ENCODE measurements at places on chromosomes 13 and 19. TPM values are rescaled to one million over a fixed set of nuclear protein-coding genes. Genes with fewer than 3 reads are reported as not detected.

DNA sequence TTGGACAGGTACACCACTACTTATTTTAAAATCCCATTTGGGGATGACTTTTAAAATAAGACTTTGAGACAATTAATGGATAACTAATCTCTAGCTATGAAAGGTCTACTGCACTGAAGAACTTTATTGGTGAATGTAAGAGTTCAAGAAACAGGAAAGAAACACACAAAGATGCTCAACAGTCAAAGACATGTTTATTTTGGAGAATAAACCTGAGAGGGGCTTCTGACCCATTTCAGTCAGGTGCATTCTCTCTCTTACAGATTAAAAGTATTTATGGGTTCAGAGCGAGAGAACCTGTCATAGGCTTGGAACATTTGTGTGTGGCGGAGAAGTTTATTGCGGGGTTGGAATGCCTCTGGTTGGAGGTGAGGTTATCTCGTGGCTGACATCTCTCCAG is 94.3 kb upstream of the USP29 start:
- no peak for DNase-seq
- H3K27ac ChIP-seq: no peak overlapping the region
- no peaks in the 10 kb centered on the region for H3K27me3 ChIP-seq
- no peaks in the 10 kb centered on the region for H3K4me1 ChIP-seq
- H3K36me3 ChIP-seq: no peaks in the 10 kb centered on the region
- no peak overlapping the region for H3K4me3 ChIP-seq

DNA sequence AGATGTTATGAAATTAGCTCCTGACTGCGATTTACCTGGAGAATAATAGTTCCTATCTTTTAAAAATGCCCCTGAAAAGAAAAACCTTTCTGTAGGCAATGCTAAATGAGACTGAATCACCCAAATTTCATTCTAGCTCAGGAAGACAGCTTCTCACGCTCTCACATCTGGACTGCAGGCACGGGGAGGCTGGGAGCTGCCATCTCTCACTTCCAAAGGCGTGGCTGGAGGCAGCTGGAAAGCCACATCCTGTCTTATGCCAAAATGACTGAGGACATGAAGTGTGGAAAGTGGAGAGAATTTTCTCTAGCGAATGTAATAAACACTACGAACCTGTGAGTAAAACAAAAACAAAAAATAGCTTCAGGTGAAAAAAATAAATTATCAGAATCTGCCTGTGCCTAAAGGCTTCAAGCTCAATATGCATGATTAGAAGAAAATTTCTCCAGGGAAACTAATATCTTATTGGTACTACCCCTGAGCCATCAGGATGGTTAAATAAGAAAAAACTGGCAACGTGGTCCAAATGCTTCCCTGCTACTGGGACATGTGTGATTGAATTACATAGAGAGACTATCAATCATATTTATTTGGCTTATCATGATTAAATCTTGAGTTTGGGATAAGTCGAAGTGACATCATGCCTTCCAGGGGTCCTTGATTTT is 58.1 kb upstream of the UBL3 start:
- H3K27me3 ChIP-seq: no peaks in the 10 kb centered on the region
- no peak overlapping the region for H3K27ac ChIP-seq
- peaks cover 18% of the 10 kb centered on the region for H3K4me1 ChIP-seq
- no peaks in the 10 kb centered on the region for H3K36me3 ChIP-seq
- no peak for DNase-seq

GRCh38 chr13:113622791-113623490 is 35.1 kb downstream of the ATP4B start:
- H3K27ac ChIP-seq: no peak overlapping the region
- H3K27me3 ChIP-seq: no peaks in the 10 kb centered on the region
- H3K4me3 ChIP-seq: no peak overlapping the region
- H3K36me3 ChIP-seq: peaks cover 28% of the 10 kb centered on the region
- H3K4me1 ChIP-seq: no peaks in the 10 kb centered on the region
- no peak for DNase-seq

DNA sequence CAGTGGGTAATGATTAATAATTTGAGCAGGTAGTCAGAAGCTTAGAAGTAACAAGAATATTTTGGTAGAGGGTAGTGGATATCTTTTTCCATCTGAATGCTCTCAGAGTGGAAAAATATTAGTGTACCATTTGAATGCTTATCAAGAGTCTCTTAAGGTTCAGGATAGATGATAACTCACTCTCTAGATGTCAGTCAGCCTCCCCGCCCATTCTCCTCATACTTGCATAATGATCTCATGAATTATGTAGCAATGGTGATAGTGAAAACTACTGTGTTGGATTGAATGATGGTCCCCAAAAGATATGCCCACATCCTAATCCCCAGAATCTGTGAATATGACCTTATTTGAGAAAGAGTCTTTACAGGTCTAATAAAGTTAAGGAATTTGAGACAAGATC is 132.7 kb upstream of the KLF12 start:
- H3K27ac ChIP-seq: no peak overlapping the region
- H3K27me3 ChIP-seq: no peaks in the 10 kb centered on the region
- no peak for DNase-seq
- H3K4me3 ChIP-seq: no peak overlapping the region

DNA sequence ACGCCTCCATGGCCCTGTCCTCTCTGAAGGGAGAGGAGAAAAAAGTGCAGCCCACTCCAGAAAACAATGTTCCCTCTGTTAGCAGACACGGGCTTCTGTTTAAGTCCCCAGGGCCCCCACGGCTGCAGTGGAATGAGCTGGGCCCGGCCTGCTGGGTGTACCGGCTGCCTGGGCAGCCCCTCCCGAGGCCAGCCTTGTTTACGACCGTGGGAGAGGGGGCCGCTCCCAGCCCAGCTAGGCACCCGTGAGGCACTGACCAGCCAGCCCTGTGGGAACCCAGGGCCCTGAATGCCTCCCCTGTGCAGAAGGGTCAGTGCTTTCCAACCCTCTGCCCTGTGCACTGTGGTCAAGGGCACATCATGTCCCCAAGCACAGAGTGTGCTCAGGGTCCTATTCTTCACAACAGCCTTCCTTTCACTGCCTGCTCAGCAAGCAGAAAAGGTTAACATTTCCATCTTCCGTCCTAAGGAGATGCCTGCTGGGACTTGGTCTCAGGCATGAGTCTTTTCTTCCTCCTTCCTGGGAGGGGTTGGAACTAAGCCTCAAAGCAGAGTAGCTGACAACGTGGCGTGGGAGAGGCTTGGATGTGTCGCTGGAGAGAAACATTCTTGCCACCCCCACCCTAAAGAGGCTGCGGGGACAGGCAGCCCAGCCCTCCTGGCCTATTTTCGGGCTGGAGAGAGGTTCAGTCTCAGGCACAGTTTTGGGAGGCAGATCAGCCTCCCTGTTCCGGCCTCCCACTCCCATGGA is 90.1 kb downstream of the RGCC start:
- H3K4me3 ChIP-seq: no peak overlapping the region
- H3K36me3 ChIP-seq: no peaks in the 10 kb centered on the region
- H3K4me1 ChIP-seq: peaks cover 21% of the 10 kb centered on the region
- H3K27me3 ChIP-seq: no peaks in the 10 kb centered on the region

- no peak for DNase-seq
- H3K27ac ChIP-seq: no peak overlapping the region
- peaks cover 2% of the 10 kb centered on the region for H3K36me3 ChIP-seq
Measured at GRCh38 chr19:6484831-6485230, 3.2 kb upstream of the DENND1C start.

- no peak overlapping the region for H3K4me3 ChIP-seq
- H3K36me3 ChIP-seq: no peaks in the 10 kb centered on the region
- peaks cover 2% of the 10 kb centered on the region for H3K27me3 ChIP-seq
- no peak for DNase-seq
- H3K27ac ChIP-seq: no peak overlapping the region
Measured at GRCh38 chr13:31898378-31899071, 133.0 kb upstream of the FRY start.

Gene SIGLECL1
- not detected for total RNA-seq

Gene ZNF382
- 14.9 TPM for total RNA-seq

Gene LSR
- 12.2 TPM for total RNA-seq

Gene DACH1
- 0.21 TPM for total RNA-seq

Gene SLITRK5
- not detected for total RNA-seq

Measured in activated CD4-positive, alpha-beta T cell treated with anti-CD3 and anti-CD28 coated beads for 36 hours (primary cell).